T-helper 2 cell treated with Interferon-gamma antibody and Interleukin-4, amounts not matched to agents 5 μg/mL and 100 μg/mL, for 36 hours (primary cell): ENCODE measurements at places on chromosomes 12 and 14.

DNA sequence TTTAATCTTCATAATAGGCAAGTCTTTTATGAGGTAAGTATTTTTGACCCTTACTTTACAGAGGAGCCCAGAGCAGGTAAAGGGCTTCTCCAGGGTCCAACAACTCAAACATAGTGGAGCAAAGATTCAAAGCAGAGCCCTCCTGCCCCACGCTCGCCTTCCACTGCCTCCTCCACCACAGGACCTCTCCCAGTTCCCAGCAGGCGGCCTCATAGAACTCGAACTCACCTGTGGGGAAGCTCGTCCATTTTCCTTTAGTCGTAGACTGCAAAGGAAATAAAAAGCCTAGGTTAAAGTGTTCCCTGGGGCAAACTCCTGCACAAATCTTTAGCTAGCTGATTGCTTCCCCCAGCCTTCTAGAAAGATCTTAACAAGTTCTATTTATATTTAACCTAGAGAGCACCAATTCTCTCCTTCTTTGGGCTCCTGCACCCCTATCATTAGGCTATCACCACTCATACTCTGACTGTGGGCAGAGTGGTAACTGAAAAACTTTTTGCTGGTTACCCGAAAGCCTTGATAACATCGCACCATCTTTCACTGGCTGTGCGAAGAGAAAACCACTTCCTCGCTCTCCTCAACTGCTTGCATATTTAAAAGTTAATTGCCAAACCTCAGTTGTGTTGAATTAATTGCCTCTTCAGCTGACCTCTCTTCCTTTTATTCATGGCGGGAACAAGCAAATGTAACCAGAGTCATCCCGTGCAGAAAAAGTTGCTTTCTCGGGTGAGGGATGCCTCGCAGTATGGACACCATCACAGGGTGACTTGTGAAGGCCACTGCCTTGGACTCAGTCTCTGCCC lies 299.6 kb downstream of the DPF3 start:
- DNase-seq = peak; percentile 72

GRCh38 chr12:52656616-52657015 lies 4.6 kb upstream of the KRT2 start:
- no peak for DNase-seq

DNA sequence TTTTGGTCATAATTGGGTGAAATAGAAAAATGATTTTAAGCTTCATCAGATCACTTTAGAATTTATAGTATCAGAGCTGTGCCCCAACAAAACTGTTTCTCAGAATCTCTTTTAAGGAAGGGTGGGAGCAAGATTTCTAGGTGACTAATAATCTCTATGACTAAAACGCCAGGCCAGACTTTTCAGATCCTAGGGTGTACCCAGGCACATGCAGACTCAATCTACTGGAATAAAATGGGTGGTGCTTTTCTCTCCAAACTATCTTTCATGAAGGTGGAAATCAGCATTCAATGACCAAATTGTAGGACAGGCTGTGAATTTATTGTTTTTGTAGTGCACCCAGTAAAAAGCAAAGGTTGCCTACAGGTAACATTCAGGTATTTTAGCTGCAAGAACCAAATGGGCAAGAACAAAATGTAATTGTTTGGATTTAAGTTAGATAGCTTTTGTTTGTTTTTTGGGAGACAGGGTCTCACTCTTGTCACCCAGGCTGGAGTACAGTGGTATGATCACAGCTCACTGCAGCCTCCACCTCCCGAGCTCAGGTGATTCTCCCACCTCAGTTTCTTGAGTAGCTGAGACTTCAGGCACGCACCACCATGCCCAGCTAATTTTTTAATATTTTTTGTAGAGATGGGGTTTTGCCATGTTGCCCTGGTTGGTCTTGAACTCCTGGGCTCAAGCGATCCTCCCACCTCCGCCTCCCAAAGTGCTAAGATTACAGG lies 49.5 kb downstream of the PPP2R5C start:
- DNase-seq = no peak

GRCh38 chr12:63220921-63221320 lies 69.9 kb upstream of the AVPR1A start:
- DNase-seq = no peak

DNA sequence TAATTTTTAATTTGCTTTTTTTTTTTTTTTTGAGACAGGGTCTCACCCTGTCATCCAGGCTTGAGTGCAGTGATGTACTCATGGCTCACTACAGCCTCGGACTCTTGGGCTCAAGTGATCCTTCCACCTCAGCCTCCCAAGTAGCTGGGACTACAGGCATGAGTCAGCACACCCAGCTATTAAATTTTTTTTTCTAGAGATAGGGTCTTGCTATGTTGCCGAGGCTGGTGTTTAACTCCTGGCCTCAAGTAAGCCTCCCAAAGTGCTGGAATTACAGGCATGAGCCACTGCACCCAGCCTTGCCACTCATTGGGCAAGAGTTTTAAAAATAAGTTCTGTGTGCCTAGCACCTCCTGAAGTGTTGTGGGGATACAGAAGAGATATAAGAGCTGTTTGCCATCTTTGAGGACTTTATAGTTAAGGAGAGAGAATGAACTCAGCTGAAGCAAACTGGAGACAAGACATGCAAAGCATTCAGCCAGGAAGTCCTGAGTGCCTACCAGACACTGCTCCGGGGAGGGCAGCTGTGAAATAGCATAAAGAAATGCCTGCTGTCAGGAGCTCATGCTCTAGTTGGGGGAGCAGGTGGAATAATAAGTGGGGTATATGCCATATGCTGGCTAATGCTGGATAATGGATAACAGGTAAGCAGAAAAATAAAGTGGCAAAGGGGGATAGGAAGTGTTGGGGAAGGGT lies 15.0 kb upstream of the EMP1 start:
- DNase-seq = no peak

DNA sequence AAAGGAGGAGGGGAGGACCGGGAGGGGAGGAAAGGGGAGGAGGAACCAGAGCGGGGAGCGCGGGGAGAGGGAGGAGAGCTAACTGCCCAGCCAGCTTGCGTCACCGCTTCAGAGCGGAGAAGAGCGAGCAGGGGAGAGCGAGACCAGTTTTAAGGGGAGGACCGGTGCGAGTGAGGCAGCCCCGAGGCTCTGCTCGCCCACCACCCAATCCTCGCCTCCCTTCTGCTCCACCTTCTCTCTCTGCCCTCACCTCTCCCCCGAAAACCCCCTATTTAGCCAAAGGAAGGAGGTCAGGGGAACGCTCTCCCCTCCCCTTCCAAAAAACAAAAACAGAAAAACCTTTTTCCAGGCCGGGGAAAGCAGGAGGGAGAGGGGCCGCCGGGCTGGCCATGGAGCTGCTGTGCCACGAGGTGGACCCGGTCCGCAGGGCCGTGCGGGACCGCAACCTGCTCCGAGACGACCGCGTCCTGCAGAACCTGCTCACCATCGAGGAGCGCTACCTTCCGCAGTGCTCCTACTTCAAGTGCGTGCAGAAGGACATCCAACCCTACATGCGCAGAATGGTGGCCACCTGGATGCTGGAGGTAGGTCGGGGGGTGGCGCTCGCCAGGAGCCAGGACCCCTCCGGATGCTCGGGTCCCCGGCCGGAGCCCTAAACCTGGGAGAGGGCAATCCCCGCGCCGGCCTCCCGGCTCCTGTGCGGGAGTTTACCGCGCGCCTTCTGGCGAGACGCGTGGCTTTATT lies at the start of gene CCND2:
Gene CCND2 (plus strand): TSS at position 111 of the 744 bp plus-strand sequence. CDS start 279 bp downstream, at position 390.
- DNase-seq = peak; percentile 80

GRCh38 chr12:84964048-84964447 lies 51.4 kb upstream of the SLC6A15 start:
- no peak for DNase-seq

- DNase-seq = no peak
Measured at GRCh38 chr12:12845794-12846243, 32.7 kb downstream of the DDX47 start.

GRCh38 chr12:102781117-102781516 lies 135.9 kb downstream of the PAH start:
- DNase-seq = no peak

DNA sequence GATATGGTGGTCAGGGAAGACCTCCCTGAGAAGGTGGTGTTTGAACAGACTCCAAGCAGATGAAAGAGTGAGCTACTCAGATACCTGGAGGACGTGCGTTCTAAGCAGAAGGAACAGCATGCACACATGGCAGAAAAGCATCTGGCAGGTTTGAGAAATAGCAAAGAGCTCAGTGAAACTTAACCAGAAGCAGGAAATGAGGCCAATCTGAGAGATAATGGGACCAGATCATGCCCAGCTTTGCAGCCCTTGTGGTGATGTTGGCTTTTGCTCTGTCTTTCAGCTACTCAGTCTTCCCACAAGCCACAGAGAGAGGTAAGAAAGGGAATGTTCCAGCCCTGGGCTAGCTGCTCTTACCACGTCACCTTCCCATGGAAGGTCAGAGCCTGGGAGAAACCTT lies 176.3 kb upstream of the GSC start:
- DNase-seq = no peak

DNA sequence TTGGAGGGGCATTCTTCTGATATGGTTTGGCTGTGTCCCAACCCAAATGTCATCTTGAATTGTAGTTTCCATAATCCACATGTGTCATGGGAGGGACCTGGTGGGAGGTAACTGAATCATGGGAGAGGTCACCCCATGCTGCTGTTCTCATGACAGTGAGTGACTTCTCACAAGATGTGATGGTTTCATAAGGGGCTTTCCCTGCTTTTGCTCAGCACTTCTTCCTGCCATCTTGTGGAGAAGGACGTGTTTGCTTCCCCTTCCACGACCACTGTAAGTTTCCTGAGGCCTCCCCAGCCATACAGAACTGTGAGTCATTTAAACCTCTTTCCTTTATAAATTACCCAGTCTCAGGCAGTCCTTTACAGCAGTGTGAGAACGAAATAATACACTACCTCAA lies 382.4 kb downstream of the VRK1 start:
- peak; percentile 31 for DNase-seq

- no peak for DNase-seq
Measured at GRCh38 chr12:22610131-22610530, 14.8 kb upstream of the ETNK1 start.

- DNase-seq = no peak
Measured at GRCh38 chr14:74685921-74686678, 26.8 kb downstream of the AREL1 start.

DNA sequence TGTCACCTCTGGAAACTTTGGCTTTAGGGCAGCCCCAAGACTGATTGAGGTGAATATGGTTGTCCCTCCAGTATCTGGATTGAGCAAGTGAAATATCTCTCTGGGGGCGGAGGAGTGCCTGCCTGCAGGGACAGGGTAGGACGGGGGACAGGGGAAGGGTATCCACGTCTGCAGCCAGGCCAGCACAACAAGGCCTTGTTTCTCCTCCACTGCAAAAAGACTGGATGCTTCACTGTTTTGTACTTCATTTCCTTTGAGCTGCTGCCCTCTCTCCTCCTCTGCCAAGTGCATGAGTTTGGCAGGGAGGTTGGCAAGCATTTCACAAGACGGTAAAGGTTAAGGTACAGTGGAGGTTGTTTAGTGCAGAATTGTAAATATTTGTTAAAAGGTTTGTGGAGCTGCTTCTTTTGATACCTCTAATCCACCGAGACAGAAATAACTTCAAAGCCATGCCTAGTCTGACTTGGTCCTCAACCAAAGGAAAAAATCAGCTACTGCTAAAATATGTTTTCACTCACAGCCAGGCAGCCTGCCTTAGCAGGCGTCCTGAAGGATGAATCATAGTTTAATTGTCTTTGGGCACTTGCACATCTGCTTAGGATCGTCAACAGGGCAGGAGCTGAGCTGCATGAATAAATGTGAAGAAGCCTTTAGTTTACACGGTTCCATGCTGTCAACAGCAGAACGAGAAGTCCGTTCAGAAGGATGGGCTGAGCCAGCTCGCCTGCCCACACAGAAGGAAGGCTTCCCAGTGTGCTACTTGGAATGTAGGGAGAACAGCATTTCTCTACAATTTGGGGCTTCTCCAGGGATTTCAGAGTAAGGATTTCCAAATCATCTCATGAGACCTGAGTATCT lies 269.7 kb downstream of the TTC6 start:
- DNase-seq = no peak

GRCh38 chr12:60070552-60070951 lies 474.7 kb downstream of the SLC16A7 start:
- DNase-seq = no peak

- no peak for DNase-seq
Measured at GRCh38 chr12:121803861-121804416, at the start of gene SETD1B. SETD1B (plus strand) TSS chr12:121804009; CDS start chr12:121804738, 729 bp downstream.

GRCh38 chr14:90880282-90880681 lies 64.1 kb upstream of the TTC7B start:
- no peak for DNase-seq

GRCh38 chr14:22588526-22589095 lies 413 bp downstream of the DAD1 start:
- DNase-seq = no peak

- peak; percentile 40 for DNase-seq
Measured at GRCh38 chr12:112906712-112907414, at the start of gene OAS1. OAS1 (plus strand) TSS chr12:112906962; CDS start chr12:112907040, 78 bp downstream.

GRCh38 chr12:108009442-108010070 lies 119.5 kb upstream of the WSCD2 start:
- DNase-seq = no peak

- no peak for DNase-seq
Measured at GRCh38 chr12:11753150-11753499, 103.7 kb downstream of the ETV6 start.

DNA sequence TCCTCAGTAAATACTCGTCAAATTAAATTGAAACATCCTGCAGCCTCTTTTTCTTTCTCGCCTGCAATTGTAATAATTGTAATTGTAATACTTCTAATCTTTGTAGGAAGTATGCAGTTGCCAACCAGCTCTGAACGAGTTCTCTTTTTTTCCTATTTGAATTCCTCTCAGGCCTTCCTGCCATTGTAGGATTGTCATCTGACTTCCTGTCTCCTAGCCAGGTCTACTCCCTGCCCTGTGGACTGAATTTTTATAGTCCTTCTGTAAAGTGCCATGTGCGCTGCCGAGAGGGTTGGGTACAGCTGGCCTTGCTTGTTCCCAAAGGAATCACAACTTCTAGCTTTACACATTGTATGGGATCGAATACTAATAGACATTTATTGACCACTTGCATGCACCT lies 183.3 kb downstream of the SSPN start:
- DNase-seq = no peak

GRCh38 chr12:56160894-56161689 lies 2.9 kb downstream of the MYL6 start:
- DNase-seq = no peak

DNA sequence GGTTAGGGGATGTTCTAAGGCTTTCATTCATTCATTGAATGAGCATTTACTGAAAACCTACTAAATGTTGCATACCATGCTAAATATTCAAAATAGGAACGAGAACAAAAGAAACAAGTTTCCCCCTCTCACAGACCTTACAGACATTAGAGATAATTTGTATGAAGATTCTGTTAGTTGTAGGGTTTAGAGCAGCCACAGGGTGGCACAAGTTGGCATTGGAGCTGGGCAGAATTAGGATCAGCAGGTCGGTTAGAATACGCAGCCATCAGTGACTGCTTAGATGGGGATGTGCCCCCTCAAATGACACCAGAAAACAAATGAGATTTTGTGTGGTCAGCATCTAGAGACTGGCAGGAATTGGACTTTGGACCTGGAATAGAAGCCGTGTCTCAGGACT lies 166.3 kb upstream of the DAAM1 start:
- DNase-seq = no peak

DNA sequence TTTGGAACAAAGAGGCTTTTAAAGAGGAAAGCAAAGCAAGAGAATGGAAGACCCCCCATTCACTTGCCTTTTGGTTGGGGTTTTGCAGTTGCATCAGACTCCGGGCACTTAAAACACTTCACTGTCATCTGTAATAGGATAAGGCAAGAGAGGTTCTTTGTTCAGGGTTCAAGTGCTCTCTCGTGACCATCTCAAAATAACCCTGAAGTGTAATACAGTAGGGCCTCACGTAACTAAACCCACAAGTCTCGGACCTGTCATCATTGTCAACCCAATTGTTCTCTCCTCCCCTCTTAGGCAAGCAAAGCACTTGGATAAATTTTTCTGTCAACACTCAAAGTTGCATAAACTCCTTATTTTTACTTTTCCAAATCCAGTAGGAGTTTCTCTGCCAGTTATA lies 26.9 kb upstream of the MYBPC1 start:
- DNase-seq = no peak
